ENCODE measurements at places on chromosomes 7 and 10. TPM values are rescaled to one million over a fixed set of nuclear protein-coding genes. Genes with fewer than 3 reads are reported as not detected.

The KAZALD1 gene
- 9.7 TPM for total RNA-seq

The SLC37A3 gene
- 64.1 TPM for total RNA-seq

The PPP1R9A gene
- total RNA-seq, result 1.6 TPM

The MRLN gene
- total RNA-seq, result not detected

The TMEM196 gene
- total RNA-seq, result not detected

The DDC gene
- total RNA-seq, result not detected

The CFAP43 gene
- total RNA-seq, result 0.36 TPM

The CDH23 gene
- 0.24 TPM for total RNA-seq

The LRRD1 gene
- total RNA-seq, result not detected

The GPR158 gene
- 0.12 TPM for total RNA-seq

The SDK1 gene
- 0.24 TPM for total RNA-seq
